ENCODE measurements at places on chromosomes 1 and 21. TPM values are rescaled to one million over a fixed set of nuclear protein-coding genes. Genes with fewer than 3 reads are reported as not detected.

OVAAL gene
- not detected for total RNA-seq

SHE gene
- 0.17 TPM for total RNA-seq

LEFTY2 gene
- total RNA-seq: not detected

LYST gene
- 12.0 TPM for total RNA-seq

CENPF gene
- total RNA-seq: 8.7 TPM

GIPC2 gene
- total RNA-seq: 1.1 TPM

ZBTB21 gene
- 9.0 TPM for total RNA-seq

PFKFB2 gene
- 15.8 TPM for total RNA-seq

TENT5C gene
- 2.1 TPM for total RNA-seq

PDZK1IP1 gene
- 398 TPM for total RNA-seq

PRKAA2 gene
- total RNA-seq: 18.8 TPM

CD52 gene
- total RNA-seq: not detected

DMBX1 gene
- not detected for total RNA-seq

LUZP1 gene
- 65.1 TPM for total RNA-seq

ZNF593OS gene
- total RNA-seq: not detected

NBPF6 gene
- not detected for total RNA-seq

AADACL4 gene
- not detected for total RNA-seq

CD244 gene
- not detected for total RNA-seq

TIAM1 gene
- total RNA-seq: 5.9 TPM

RGS13 gene
- total RNA-seq: not detected

GJB5 gene
- total RNA-seq: 1.0 TPM

PALMD gene
- 0.20 TPM for total RNA-seq

PKLR gene
- 0.05 TPM for total RNA-seq

SPATA17 gene
- 3.8 TPM for total RNA-seq

HES3 gene
- not detected for total RNA-seq

CASP9 gene
- 11.5 TPM for total RNA-seq

ELAVL4 gene
- not detected for total RNA-seq

PTPN14 gene
- 114 TPM for total RNA-seq

APCS gene
- total RNA-seq: not detected

RHD gene
- not detected for total RNA-seq

FAM163A gene
- not detected for total RNA-seq

USH2A gene
- 0.05 TPM for total RNA-seq

DYNLT4 gene
- total RNA-seq: 1.7 TPM

PRAMEF17 gene
- not detected for total RNA-seq

MMEL1 gene
- 0.65 TPM for total RNA-seq

PRRX1 gene
- not detected for total RNA-seq

PRPF38A gene
- total RNA-seq: 5.4 TPM

IRF6 gene
- total RNA-seq: 30.3 TPM

GRHL3 gene
- total RNA-seq: 11.1 TPM

GNB1 gene
- 109 TPM for total RNA-seq

OR6N1 gene
- total RNA-seq: not detected

CGN gene
- total RNA-seq: 13.2 TPM

LAMTOR5 gene
- 49.8 TPM for total RNA-seq

CASQ2 gene
- total RNA-seq: not detected

LINGO4 gene
- not detected for total RNA-seq

SLC27A3 gene
- total RNA-seq: 5.0 TPM

PPP1R8 gene
- total RNA-seq: 47.1 TPM

SLC66A1 gene
- 22.4 TPM for total RNA-seq

KCNK1 gene
- total RNA-seq: 11.2 TPM

LCE2C gene
- not detected for total RNA-seq

FCAMR gene
- total RNA-seq: 3.6 TPM

LAMB3 gene
- total RNA-seq: 433 TPM

TUT4 gene
- total RNA-seq: 15.1 TPM

MPL gene
- total RNA-seq: not detected

ITLN2 gene
- not detected for total RNA-seq

Data from renal cortical epithelial cell (primary cell).